ENCODE measurements at places on chromosomes 4 and X. TPM values are rescaled to one million over a fixed set of nuclear protein-coding genes. Genes with fewer than 3 reads are reported as not detected.

The FRAS1 gene
- 3.3 TPM for total RNA-seq

The HHIP gene
- total RNA-seq, result 0.60 TPM

The ZFX gene
- 7.4 TPM for total RNA-seq

The SH3D19 gene
- total RNA-seq, result 25.8 TPM

The DDX53 gene
- total RNA-seq, result not detected

The SCD5 gene
- total RNA-seq, result 6.2 TPM

The SLITRK4 gene
- not detected for total RNA-seq

The SSX2B gene
- not detected for total RNA-seq

The PABPC1L2A gene
- total RNA-seq, result not detected

The SATL1 gene
- total RNA-seq, result not detected

All from A549 treated with Hydrocortisone at 1 μM for 4 hours (cell line).